ENCODE measurements at places on chromosomes 6 and 20.

DNA sequence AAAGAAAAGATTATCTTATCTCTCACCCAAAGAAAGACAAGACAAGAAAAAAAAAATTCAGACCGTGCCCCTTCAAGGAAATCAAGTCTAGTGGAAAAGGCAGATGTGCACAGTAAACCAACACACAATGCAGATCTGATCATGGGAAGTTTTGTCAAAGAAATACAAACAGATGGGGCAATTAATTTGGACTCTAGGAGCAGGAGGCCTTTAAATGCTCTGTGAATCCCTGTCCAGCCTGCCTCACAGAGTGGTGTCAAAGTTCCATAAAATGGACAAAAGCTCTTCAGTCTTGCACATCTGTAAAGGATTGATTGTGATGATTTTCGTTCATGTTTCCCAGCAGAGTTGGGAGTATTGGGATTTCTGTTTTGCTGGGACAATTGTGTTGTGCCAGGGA lies 53.1 kb upstream of the TGM3 start:
- DNase-seq = no peak

GRCh38 chr6:130018744-130019325 lies 454 bp downstream of the L3MBTL3 start:
- no peak for DNase-seq

DNA sequence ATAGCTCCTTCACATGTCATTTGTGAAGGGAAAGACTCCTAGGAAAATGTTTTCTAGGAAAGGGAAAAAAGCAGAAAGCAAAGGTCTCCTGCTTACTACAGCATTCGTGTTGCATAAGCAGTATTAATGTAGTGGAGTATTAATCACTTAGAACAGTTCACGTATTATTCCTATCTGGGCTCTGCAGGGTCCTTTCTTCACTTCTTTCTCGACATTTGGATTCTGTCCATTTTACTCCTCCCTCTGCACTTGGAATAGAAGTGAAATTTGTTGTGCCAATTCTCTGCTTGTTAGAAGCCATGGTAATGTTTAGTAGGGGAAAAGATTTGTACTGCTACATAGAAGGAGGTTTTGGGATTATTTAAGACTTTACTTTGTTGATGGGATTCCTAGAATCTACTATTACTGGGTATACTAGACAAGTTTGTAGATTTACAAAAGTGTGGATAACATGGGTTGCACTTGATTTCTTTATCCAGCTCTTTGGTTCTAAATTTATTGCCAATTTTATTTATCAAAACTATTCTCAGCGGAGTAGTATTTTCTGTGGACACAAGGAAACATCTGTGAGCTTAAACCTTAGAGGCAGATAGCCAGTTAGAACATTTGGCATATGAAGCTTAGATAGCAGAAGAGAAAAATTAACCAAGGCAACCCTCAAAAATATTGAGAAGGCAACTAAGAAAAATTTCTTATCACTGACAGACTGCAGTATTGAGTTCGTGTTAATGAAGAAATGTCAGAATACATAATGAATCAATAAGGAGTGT lies 108.4 kb upstream of the ESR1 start:
- DNase-seq = no peak

- no peak for DNase-seq
Observed at GRCh38 chr20:25054096-25054820, 3.7 kb downstream of the ACSS1 start.

DNA sequence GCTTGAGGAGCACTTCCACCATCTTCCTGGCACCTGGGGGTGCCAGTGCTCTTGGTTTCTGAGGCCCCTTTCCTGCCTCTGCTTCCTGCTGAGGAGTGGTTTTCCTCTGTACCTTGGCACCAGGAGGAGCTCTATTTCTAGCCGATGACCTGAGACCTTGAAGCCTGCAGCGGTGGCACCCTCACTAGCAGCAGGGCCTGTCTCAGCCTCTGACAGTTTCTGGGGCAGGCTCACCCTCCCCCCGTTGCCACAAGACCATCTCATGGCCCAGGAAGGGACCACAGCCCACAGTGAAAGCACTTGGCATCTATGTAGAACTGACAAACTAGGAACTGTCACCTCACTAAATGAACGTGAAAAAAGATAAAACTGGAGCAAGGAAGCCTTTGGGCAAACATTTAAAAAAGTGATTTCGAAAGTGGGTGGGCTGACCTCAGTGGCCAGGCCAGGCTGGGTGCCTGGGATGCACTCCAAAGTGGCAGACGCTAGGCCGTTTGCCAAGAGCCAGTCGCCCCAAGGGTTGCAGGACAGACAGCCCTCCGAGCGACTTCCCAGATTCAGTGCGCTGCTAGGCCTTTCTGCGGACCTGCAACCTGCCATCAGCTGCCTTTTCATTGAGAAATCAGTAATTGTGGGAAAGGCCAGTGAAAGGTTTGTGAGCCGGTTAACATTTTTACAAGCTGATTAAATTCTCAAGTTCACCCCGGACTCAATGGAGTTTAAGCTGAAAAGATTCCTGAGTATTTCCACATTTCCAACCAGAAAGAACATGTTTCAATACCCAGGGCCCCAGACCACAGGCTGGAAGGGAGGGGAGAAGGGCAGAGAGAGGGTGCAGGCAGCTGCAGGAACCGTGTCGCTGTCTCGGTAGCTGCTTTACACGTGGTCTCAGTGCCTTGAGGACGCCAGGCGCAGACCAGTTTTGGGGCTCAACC lies 303.7 kb downstream of the ESR1 start:
- no peak for DNase-seq

- no peak for DNase-seq
Observed at GRCh38 chr6:84453499-84453898, 226.1 kb upstream of the CEP162 start.

DNA sequence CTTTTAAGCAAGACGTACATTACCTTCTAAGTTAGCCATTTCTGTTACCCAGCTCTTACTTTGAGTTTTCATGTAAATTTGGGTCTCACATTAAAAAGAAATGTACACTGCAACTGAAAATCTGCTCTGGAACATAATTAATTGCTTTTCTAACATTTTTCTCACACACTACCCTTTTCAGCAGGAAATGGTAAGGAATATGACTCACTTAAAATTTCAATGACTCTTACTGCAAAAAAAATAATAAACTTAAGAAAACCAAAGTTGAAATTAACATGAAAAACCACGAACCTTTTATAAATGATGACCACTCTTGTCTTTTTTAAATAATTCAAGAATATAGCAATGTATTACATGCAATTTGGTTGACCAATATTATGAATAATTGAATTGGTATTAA lies 1.3 kb downstream of the CGA start:
- DNase-seq = no peak

GRCh38 chr6:23111984-23112383 lies 542.6 kb downstream of the HDGFL1 start:
- no peak for DNase-seq

GRCh38 chr6:149834513-149835481 lies 29.4 kb downstream of the LRP11 start:
- no peak for DNase-seq

GRCh38 chr6:145350928-145351327 lies 384.4 kb downstream of the EPM2A start:
- DNase-seq = no peak

GRCh38 chr6:158502263-158502950 lies 57.5 kb upstream of the TMEM181 start:
- no peak for DNase-seq

- no peak for DNase-seq
Observed at GRCh38 chr20:53845980-53846379, 224.4 kb downstream of the BCAS1 start.

DNA sequence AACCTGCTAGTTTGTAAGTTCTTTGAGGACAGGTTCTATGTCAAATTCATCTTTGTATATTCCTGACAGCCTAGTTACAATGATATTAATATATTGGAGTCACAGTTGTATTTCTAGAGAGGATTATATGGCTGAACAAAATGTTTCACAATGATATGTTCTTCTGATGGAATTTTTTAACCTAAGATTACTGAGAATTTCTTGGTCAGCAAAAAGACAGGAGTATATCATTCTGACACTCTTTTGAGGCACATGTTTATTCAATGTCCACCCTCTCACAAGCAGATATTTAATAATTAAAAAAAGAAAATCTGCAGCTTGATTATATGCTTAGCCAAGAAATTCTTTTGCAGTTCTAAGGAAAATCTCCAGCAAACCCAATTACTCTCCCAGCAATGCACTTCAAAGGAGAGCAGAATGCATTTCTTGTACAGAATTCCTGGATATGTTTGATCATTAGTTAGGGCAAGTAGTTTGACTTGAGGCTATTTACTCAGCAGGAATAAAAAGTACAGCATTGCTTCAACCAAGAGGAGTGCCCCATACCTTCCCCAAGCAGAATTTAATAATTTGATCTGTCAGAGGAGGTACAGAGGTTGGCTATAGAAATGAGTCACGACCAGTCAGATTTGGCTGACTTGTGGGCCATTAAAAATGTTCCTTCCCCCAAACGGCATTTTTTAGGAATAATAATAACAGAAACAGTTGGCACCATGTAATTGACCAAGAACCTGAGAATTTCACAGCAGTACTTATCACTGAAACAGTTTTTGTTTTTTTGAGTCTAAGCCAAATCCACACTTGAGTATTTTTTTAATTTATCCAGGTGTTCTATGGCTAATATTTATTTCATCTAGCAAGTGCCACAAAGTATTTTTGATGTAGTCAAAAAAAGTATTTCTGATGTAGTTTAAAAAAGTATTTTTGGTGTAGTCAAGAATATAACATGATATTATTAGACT lies 508.1 kb upstream of the FLRT3 start:
- DNase-seq = no peak

DNA sequence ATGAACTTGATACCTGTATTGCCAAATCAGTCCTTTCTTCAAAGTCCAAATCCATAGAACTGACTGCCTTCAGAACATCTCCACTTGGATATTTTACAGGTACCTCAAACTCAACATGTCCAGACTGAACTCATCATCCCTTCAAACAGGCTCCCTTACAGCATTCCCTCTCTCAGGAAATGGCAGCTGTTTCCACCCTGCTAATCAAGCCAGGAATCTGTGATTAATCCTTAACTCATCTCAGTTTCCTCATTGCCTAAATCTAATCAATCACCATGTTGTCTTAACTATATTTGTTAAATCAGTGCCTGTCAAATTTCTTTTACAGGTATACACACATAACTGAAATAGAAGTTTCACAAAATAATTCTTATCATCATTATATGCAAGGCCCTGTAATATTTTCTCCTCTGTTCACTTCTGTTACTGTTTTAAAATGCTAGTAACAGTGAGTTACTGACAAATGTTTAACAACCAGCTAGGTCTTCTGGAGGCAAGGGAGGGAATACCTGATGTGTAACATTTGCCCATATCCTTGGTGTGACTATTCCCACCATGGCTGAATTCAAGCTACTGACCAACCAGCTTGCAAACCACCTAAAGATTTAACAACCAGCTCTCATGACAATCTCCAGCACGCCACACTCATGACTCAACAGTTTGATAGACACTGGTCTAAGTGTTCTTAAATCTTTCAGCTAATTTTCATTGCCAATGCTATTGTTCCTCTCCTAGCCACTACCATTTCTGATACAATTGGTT lies 124.9 kb downstream of the ADAT2 start:
- no peak for DNase-seq

- DNase-seq = no peak
Observed at GRCh38 chr20:7866285-7866684, 74.0 kb downstream of the HAO1 start.

DNA sequence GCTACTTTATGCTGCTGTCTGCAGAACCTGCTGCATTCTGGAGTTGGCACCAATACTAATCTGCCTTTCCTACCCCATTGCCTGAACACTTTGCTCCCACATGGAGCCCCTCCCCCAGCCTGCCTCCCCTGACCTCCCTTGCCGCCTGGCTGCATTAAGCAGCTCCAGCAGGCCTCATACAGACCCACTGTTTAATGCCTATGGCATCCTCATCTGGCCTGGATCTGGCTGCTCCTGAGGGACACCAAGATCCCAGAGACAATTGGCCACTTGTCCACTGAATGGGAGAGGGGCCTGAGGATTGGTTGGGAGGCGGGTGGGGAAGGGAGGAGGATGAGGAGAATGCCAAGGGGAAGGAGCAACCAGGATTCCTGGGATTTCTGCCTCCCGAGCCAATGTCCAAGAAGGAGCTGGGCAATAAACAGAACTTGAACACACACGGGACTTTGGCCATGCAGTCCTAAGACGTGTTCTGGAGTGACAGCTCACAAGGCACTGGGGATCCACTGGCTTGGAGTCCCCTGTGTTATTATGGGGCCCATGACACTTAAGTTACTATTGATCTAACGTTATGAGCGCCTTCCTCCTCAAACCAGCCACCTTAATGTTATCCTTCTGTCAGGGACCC lies 10.4 kb upstream of the KCNK5 start:
- DNase-seq = no peak

DNA sequence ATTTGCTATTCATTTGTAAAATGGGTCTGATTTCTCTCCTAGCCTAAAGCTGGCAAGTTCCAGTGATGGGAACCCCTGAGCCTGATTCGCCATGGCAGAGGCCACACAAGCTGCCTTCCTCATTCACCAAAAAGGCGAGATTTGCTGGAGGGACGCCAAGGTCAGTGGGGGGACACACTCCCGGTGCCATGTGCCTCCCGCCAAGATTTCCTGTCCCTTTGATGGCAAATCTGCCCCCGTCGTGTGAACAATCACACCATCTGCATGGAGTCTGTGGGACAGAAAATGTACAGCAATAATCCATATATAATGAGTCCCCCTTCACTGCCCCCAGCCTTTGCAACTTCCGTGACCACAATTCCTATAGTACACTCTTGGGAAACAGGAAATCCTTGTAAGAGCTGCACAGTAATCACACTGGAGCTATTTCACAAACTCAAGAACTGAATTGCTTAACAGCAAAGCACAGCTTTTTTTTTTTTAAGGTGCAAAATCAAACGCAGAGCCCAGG lies 15.7 kb upstream of the IGF2R start:
- no peak for DNase-seq

DNA sequence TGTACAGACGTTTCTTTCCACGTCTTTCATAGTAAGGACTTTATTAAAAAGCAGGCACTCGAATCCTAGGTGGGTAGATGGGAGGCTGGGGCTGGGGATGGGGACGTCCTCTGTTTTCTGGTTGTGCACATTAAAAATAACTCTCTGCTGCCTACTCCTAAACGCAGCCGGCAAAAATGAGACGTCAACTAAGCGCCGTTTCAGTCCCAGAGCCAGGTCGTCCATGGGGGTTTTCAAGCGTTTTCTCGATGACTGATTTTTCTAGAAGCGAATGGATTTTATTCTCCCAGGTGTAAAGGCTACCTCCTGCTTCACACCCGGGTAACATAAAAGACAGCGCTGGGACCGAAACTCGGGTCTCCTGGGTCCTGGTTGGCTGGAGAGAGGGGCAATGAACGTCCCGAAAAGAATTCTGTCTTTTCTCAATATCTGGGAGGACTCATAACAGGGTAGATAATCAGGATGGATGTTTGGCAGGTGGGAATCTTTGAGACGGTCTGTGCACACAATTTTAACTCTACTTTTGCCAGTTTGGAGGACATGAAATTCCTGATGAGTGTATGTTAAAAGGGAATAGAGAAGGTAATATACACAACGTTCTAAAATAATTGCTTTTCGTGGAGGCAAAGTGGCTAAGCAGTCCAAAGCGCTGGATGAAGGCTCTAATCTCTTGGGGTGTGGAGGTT lies 25.2 kb downstream of the GPX6 start:
- DNase-seq = no peak

DNA sequence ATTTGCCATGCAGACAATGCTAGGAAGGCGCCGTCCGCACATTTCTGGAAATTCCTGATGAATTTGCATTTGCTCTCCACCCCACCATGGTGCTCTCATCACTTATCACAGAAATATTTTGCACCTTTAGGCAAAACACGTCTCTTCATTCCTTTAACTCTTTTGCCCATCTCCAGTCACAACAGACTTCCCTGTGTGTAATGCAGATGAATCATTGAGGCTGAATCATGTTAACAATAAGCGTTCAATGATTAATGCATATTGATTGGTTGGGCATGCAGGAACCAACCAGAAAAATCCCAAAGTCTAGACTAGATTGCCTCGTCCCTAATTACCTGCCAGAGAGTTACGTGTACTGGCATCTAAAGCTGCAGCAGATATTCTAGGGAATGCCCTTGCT lies 80.0 kb upstream of the ATXN1 start:
- no peak for DNase-seq

All from NCI-H1417 treated with DMSO at 0.1 percent for 48 hours (cell line).